ENCODE measurements at places on chromosomes 12 and 14.

DNA sequence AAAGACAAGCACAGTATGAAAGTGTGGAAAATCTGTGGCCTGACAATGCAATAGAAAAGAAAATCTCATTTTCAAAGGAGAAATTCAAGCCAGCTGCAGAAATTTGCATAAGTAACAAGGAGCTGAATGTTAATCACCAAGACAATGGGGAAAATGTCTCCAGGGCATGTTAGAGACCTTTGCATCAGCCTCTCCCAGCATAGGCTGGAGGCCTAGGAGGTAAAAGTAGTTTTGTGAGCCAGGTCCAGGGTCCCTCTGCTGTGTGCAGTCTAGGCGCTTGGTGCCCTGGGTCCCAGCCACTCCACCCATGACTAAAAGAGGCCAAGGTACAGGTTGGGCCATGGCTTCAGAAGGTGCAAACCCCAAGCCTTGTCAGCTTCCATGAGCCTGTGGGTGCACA, 58.3 kb downstream of the TESPA1 start:
- DNase-seq, result no peak

GRCh38 chr12:116813271-116814041, 67.8 kb downstream of the HRK start:
- DNase-seq, result no peak

GRCh38 chr14:28707814-28708213, 58.8 kb upstream of the FOXG1 start:
- no peak for DNase-seq

GRCh38 chr14:103562179-103562428, 353 bp downstream of the BAG5 start:
- no peak for DNase-seq

DNA sequence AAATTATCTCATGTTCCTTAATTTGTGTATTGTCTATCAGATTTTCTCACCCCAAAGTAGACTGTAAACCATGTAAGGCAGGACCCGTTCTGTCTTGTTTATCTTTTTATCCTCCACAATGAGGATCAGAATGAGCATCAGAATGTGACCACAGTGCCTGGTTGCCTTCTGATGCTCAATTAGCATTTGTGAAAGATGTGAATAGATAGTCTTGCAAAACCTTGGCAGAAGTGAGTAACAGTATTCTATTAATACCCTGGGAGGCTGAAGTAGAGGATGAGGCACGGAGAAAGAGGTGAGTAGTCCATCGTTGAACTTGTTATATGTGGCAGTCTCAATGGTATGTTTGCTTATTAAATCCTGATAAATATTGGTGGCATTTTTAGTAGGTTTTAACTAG, 781.4 kb downstream of the NRXN3 start:
- no peak for DNase-seq

GRCh38 chr14:76955575-76956315, 72.8 kb downstream of the IRF2BPL start:
- no peak for DNase-seq

DNA sequence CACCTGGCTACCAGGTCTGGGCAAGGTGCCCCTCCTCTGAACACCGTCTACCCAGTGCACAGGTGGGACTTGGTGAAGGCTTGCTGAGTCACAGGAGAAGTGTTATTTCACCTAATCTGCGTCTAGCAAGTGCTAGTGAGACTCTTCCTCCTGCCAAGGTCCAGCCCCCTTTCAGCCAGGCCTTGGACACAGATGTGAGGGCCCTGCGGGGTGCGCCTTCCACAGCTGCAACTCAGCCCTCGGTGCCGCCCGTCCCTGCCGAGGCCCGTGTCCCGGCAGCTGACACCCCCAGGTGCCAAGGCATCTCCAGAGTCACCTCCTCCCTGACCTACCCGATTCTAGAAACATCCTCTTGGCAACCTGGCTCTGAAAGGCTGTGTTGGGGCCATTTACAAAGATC, 55.1 kb downstream of the PRIMA1 start:
- DNase-seq, result no peak

DNA sequence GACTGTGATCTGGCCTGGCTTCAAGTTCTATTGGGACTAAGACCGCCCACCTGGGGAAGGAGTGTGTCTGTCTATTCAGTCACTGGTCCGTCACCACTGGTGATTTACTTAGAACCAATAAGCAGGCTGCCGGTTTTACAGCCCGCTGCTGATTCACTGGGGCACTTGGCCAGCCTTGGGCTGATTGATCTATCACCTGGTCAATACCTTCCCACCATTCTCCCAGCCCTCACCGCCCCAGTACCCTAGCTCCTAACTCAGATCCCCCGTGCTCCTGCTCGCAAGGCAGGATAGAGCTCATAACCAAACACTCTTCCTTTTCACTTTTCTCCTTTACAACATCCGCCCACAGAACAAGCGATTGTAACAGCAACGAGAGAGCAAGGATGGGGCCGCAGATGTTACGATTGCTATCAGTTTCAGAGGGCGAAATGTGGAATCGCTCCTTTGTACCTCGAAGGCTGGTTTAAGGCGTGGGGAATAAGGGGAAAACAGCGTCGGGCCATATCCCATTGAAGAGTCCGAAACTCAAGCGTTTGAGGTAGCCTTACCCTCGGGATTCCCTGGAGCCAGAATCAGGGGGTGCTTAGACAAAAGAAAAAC, 672 bp downstream of the RDH11 start:
- peak; percentile 73 for DNase-seq

DNA sequence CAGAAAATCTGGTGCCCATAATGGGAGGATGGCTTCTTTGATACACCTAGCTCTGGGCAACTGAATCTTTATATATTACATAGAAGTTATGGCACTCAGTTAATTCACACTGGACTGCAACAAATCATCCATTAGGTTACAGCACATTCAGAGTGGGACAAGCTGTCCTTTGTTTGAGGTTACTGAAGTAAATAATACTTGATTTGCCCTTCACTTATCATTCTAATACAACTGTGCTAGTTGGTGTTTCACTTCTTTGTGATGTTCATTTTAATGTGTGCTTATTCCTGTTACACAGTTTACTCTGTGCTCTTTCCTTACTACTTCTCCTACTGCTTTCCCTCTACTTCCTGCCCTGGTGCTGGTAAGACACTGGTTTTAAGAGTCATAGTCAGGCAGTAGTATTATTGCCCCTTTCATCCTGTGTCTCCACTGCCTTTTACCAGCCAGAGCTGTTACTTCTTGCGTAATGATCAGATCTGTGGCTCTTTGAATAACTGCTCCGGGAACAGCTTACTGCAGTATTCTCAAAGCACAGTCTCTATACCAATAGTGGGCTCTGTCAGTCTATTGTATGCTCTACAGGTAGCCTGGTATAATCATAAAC, 36.4 kb upstream of the GXYLT1 start:
- no peak for DNase-seq

GRCh38 chr12:24900196-24900595, 48.7 kb downstream of the BCAT1 start:
- DNase-seq, result no peak

DNA sequence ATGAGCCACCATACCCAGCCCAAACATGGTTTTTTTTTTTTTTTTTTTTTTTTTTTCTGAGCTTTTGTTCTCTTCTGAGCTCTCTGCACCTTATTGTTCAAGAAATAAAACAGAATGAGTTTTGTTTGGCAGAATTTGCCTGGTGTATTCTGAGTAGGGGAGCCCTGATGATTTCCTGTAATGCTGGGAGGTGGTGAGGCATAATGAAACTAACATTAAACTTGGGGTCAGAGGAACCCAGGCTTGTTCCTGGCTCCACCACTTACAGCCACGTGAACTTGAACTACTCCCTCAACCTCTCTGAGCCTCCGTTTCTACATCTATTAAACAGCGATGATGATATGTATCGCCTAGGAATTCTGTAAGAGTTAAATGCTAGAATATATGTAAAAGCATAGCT, 276.3 kb upstream of the CRY1 start:
- no peak for DNase-seq

GRCh38 chr12:47437570-47437969, 268.3 kb downstream of the RPAP3 start:
- no peak for DNase-seq

GRCh38 chr14:21398901-21399300, 15.1 kb upstream of the SUPT16H start:
- DNase-seq, result no peak
